Fibroblast of skin of right biceps (primary cell): ENCODE measurements at places on chromosomes 11 and 22.

- DNase-seq = peak; percentile 51
Measured at GRCh38 chr11:27153136-27153535, 112.5 kb downstream of the BBOX1 start.

DNA sequence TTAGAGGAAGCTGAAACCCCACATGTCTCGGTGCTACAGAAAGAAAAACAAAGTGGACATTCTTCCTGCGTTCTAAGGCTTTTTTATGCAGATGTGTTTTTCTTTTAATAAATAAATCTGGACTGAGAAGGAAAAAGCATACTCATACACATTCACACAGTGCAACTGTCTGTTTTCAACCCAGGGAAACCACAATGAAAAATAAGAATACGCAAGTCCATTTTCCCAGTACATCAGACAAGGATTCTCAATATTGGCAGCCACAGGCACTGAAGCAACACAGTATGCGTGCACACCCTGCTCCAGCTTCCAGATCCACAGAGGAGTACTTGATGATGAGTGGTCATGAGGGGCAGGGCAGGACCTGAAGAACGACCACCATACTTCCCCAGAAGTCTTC, 86.9 kb downstream of the ETS1 start:
- no peak for DNase-seq

GRCh38 chr22:29647954-29648737, 44.7 kb downstream of the NF2 start:
- no peak for DNase-seq

- DNase-seq = peak; percentile 64
Measured at GRCh38 chr11:5624489-5625279, at the start of gene TRIM34. TSS of gene TRIM34 (plus strand) at chr11:5625001. CDS start at chr11:5632332, 7,331 bp downstream.

GRCh38 chr22:24768537-24769374, 5.8 kb downstream of the PIWIL3 start:
- peak; percentile 36 for DNase-seq
